OCI-LY7 (cell line): ENCODE measurements at places on chromosomes 1 and 21. TPM values are rescaled to one million over a fixed set of nuclear protein-coding genes. Genes with fewer than 3 reads are reported as not detected.

The VTCN1 gene
- total RNA-seq = not detected in 2 replicates

- no peak for DNase-seq
Observed at GRCh38 chr1:228925691-228926090, 190.4 kb downstream of the RHOU start.

DNA sequence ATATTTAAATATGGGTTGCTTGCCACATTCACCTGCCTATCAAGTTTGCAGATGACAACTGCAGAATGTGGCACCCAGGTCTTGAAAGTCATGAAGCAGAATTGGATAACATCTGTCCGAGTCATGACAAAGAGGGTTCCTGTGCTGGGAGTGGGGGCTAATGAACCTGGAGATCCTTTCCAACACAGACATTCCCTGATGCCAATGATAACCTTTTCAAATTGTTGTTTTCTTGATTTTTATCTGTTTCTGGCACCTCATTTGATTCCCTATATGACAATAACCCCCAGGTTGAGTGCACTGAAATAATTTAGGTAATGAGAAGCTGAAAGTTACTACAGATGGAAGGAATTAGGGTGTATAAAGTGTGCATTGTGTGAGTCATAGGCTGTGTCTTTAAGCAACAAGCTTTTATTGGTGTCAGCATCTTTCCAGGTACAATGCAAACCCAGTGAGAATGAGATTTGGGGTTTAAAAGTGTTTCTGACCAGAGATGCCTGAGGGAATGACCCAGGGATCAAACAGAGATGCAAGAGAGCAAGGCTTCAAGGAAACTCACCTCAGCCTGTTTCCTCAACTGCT, 32.0 kb upstream of the IL10 start:
- DNase-seq = no peak

The FABP3 gene
- not detected in 2 replicates for total RNA-seq

DNA sequence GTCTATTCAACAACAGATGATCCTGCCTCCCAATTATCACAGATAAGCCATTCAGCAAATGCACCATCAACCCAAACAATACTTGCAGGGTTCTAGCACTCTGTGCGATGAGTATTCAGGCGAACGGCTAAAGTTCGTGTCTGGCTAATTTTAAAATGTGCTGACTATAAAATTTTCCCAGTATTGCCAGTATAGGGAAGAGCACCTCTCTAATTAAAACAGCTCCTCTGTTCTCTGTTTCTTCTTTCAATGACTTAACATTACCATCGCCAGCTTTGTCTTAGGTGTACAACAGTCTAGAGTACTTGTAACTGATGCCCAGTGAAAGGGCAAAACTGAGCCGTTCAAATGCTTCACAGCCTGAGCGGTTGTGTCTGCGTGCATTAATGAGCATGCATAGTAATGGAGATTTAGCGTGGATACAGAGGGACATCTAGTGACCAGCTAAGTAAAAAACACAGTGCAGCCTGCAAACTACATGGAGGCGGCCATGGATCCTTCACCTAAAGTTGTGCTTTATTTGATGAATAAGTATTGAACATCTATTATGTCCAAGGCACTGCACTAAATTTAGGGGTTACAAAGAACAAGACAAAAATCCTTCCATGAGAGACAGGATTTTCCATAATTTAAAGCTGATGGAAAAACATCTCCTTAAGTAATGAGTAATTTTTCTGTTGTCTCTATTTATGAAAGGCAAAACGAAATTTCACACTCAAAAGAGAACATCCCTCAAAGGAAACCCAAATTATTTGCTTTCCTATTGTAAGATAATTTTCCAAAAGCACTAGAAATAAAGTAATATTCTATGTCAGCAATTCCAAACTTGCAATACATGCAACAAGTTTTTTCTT, 120.0 kb downstream of the SETD4 start:
- peak; percentile 48 for DNase-seq

DNA sequence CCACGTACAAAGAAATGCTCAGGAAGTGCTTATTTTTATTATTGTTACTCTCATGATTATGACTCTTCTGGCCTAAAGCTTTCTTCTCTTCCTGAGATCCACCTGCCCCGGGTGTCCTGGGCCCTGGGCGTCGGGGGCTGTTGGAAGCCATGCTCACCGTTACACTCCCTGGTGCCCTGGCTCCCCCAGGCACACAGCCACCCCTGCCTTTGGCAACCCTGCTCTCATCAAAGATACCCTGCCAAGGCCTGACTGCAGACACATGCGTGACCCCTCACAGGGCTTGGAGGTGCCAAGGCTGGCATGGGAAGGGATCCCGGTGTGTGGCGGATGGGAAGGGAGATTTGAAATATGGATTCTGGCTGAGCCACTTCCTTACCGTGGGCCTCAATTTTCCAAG, 3.3 kb upstream of the KISS1 start:
- no peak for DNase-seq
